ENCODE measurements at places on chromosomes 12 and 14.

GRCh38 chr12:59386236-59386635, 209.6 kb upstream of the SLC16A7 start:
- no peak for DNase-seq

DNA sequence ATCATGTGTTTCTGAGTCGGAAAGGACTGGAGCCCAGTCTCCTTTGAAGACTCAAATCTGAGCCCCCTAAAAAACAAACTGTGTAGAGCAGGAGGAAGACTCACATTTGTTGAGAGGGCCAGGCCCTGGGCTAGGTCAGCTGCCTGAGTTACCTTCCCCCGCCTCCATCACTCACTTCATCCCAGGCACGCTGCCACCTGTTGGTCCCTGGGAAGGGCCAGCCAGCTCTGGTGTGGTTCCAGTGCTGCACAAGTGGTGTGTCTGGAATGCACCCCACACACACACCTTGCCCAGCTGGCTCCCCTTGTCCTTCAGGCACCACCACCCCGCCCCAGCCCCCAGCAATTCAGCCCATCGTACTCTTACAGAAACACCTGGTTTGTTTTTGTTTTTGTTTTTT, 9.0 kb downstream of the MVK start:
- DNase-seq = no peak

DNA sequence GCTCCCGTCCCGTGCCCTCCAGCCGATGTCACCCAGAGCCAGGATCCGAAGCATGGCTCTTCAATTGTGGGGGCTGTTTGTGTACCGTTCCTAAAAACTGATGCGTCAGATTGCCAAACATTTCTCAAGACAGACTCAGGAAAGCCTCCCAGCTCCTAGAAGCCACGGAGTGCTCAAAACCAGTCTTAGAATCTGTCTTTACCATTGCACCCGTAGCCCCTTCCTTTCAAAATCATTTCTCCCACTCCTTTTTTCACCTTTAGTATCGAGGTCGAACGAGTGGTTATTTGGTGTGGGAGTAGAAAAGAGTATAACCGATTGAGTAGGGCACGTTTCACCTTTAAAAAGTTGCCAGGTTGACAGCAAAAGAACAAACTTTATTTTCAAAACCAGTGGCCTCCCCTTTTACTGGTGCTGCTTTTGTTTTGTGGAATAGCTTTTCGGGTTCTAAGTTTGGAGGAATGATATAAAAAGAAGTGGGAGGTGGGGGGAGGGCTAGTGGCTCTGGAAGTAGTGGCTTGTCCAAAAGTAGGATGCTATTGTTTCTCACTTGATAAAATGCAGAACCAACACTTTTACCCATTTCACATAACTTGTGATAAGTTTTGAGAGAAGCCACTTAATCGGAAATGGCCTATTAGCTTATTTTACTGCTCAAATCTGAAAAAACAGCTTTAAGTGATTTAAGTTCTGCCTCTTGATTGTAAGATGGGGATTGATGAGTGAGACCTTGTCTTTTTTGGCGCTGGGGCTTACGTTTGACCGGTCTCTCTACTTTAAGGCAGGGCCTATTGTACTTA, 803 bp downstream of the STK38L start:
- no peak for DNase-seq

- no peak for DNase-seq
These were observed 44.3 kb upstream of the TRIM9 start for GRCh38 chr14:51139121-51139681.

GRCh38 chr12:14948672-14949071, 10.3 kb upstream of the ERP27 start:
- peak; percentile 14 for DNase-seq

Measured in NCI-H526 (cell line).